ENCODE measurements at places on chromosomes 3 and 15.

DNA sequence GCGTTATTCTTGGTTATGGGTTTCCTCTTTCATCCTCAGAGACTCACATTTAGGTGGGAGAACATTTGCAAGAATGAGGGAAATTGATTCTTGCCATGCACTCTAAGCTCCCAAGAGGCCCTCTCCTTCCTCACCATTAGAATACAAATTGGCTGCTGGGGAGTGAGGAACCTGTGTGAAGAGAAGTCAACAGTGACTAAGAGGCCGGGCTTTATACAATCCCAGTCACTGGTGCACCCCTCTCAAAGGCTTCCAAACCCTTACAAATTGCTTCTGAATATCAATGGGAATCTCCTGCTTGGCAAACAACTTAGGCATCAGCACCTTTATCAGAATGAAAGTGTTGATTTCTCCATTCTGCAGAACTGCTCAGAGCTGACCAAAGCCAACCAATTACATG, 16.5 kb upstream of the RGMA start:
- no peak for DNase-seq

DNA sequence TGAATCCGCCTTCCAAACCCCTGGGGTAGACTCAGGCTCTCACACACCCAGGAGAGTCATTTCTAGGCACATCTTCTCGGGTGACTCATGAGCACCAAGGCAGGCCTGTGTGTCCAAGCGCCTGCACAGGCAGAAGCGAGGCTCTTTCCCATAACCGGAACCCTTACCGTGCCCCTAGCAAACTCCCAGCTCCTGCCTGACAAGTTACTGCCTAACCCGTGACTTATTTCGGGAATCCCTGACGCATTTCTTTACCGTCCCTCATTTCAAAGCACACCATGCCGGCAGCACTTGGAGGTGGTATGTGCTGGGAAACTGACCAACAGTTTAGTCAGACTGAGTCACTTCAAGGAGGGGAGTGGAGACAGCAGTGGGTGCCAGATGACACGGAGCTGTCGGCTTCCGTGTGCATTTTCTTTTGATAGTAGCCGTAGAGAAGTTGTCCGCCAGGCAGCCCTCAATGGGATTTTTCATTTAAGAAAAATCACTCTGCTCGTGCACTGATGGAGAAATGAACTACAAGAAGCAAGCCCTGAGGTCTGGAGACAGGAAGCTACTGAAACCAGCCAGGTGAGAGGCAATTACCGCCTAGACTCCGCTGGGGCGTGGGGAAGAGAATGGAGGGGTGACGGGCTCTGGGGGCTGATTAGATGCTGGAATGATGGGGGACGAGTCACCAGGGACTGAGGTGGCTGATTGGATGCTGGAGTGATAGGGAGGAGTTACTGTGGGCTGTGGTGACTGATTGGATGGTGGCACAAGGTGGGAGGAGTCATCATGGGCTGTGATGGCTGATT, 17.3 kb upstream of the HRH1 start:
- DNase-seq: no peak

DNA sequence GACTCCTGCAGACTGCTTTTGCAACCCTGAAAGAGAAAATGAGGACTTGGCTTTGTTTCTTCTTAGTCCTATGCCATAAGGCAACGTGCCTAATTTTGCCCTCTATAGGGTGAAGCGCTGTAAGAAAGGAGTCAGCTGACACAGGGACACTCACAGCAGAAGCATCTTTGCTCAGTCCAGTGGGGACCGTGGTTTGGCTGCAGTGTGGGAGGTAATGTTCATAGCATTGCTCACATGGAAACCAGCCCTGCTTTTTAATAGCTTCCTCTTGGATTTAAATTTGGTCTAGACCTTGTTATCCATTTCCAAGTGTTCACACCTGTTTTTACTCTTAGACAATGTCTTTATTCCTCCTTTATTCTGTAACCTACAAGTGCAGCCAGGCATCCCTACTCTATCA, 1032.1 kb downstream of the NTRK3 start:
- DNase-seq: no peak

GRCh38 chr3:187802928-187803259, 57.6 kb upstream of the BCL6 start:
- DNase-seq: no peak

DNA sequence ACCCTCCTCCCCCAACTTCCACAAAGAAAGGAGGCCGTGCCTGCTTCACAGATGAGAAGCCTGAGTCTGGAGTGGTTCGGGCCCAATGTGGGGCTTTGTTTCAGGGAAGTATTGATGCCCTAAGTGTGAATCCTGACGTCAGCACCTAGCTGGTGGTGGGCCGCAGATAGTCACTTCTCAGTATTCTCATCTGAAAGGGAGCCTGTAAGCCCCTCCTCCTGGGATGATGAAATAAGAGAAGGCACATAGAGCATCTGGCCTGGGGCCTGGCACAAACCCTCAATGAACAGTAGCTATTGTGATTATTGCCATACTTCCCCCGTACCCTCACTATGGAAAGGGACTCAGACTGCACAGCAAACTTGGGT, 24.8 kb downstream of the LINGO1 start:
- no peak for DNase-seq

GRCh38 chr3:65914740-65915367, 123.9 kb downstream of the MAGI1 start:
- DNase-seq: no peak

- DNase-seq: no peak
Measured at GRCh38 chr3:191343115-191343514, 12.8 kb upstream of the UTS2B start.

DNA sequence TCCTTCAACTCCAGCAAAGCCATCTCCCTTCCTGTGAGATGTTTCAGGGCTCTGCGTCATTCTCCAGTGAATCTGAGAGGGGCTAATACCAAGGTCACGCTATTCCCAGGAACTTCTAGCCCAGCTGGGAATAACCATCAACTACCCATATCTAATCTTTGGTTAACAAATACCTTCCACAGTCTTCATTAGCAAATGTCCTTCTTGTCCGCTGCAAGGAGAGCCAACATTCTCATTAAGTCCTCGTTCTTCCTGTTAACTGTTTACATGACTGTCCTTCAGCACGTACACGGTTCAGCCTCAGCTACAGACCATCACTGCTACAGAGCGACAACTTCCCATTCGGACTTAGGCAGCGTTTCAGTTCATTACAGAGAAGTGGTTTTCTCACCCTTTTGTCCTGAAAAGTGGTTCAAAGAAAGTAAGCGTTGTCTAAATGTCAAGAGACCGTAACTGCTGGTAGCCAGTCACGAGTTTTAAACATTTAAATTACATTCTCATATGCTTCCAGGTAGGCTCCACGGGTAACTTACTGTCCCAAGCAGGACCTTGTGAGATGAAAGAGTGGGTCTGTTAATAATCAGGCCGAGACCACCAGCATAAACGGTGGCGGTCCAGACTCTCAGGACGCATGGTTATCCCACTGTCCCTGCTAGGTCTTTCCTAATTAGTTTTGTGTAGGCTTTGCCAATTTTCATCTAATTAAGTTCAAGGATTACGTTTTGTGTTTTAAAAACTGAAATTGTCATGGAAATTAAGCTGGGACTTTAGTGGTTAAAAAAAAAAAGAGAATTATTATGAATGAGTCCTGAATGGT, 63.8 kb downstream of the CHSY1 start:
- no peak for DNase-seq

- no peak for DNase-seq
Measured at GRCh38 chr3:3701949-3702348, 97.3 kb upstream of the LRRN1 start.

DNA sequence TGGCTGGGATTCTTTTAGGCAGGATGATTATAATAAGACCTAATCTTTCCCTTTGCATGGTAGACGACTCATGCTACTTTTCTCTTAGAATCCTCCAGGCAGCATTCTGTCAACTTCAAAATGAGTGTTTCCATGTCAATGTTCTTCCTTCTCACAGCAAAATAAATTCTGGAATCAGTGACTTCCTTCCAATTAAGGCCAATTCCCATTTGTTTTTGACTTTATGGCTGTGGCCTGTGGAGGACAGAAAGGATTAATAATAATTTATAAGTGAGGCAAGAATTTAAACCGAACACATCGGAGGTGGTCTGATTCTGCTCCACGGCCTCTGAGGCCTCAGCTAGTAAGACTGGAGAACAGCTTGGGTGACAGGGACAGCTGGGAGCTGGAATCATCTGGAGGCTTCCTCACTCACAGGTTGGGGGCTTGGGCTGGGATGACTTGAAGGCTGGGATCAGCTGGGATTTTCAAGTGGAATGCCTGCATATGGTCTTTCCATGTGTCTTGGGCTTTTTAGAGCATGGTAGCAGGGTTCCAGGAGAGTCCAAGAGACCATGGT, 241.8 kb upstream of the MCTP2 start:
- no peak for DNase-seq

DNA sequence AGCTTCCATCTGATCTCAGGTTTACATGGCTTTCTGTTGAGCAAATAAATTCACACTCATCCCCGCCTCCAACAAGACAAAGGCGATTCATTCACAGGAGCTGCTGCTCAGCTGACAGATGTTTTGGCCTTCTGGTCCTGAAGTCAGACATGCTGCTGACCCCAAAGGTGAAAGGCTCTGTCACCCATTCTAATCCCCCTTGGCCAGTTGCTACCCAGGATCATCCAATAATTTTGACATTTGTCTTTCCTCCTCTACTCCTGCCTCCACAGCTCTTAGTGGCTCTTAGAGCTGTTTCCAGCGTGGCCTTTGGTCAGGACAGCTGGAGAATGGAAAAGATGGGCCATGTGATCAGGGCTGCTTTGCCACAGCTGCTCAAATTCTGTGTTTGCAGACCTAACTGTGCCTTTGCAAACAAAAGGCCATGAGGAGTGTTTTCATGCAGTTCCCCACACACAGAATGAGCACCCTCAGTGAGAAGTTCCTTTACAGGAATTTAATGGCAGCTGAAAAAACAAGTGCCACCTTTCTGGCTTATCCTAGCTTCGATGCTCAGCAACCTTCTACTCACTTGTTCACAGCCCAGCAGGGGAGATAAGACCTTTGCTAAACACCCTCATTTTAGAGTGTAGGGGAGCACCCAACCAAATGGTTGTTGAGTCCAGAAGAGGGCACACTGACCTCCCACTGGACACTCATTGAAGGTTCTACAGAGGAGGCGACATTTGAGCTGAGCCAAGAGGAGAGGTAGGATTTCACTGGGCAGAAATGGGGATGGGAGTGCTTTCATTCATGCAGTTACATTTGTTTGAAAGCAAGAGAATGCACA, 39.0 kb downstream of the CYP19A1 start:
- no peak for DNase-seq

- DNase-seq: no peak
Measured at GRCh38 chr3:181729341-181729869, 17.7 kb downstream of the SOX2 start.

- no peak for DNase-seq
Measured at GRCh38 chr3:106534206-106534605, 665.4 kb upstream of the CBLB start.

GRCh38 chr15:60729850-60730458, 251.0 kb upstream of the ICE2 start:
- no peak for DNase-seq

DNA sequence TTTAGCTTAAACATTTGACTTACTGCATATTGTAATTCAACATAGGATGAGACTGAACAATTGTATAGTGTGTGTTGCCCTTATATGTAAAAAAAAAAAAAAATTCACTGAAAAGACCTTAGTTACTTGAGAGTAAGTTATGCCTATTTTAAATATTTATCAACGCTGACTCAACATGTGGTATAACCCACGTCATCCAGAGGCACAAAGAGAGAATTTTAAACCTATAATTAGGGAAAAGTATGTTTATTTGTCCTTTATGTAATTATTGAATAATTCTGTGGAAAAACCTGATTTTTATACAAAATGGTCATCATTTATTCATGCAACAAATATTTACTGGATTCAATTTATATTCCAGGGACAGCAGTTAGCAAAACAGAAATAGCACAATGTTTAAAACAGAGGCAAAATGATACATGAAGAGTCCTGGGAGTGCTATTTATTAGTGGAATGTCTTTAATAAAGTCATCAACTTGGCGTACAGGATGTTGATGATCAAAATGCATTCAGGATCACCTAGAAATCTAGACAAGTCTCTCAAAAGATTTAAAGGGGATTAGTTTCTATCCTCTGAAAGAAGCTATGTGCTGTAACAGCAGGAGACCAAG, 223.7 kb downstream of the PCCB start:
- no peak for DNase-seq

GRCh38 chr15:52100807-52101442, 11.7 kb downstream of the BCL2L10 start:
- no peak for DNase-seq

DNA sequence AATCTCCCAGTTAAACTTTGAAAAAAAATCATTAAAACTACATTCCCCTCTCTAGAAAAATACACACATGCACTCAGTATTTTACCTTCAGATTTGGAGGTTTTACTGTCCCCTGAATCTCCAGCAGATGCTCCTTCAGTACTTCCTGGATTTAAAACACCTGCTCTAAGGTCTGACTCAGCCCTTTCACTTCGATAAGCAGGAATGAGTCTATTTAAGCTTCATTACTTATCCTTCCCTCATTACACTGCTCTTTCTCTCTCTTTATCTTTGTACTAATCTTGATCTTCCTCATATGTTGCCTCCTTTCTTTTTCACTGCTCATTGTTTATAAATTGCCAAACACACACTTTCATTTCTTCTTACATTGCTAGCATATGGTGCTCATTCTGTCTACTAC, 443.9 kb downstream of the DIPK2A start:
- no peak for DNase-seq

DNA sequence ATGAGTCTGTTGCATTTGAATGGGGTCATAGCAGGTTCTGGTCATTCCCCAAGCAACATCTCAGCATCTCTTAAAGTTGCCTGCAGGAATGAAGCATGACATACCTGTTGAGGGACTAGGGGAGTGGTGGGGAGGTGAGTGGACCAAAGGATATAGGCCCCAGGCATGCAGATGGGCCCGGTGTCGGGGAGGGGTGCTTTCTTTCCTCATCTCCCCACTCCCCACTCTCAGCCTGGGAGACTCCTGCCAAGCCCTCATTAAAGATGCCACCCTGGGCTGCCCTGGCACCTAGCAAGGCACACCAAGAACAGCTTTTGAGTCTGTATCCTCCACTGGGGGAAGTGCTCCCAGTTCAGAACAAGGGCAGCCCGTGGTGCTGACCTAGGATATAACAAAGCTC, 54.2 kb downstream of the GRIP2 start:
- no peak for DNase-seq

DNA sequence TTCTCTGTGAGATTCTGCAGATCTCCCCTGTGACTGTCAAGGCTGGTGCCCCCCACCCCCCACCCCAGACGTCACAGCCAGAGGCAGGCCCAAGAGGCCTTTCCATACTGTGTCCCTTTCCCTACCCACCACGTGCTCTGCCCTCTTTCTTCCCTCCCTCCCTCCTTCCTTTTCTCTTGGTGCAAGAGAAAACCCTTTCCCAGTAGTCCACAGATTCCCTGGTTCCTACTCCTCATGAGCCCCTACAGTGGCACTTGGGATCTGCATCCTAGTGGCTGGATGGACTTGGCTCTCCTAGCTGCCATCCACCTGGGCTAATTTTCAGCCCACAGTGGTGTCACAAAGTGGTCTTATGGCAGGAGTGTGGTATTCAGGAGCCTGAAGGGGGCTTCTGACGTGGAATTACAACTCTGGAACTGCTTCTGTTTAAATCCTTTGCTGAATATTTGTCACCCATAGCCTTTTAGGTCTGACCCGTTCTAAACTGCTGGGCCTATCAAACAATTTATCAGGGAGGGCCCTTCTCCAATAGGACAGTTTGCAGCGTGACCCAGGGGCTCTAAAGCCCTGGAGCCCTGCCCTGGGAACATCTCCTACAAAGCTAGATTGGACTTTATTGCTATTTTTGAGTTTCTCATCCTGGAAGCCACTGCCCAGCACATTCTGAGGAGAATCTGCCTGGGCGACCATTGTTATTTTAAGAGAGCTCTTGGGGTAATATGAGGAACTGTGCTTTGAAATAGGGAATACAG, 35.3 kb downstream of the KLF13 start:
- DNase-seq: no peak

- no peak for DNase-seq
Measured at GRCh38 chr3:123546133-123546755, 38.6 kb downstream of the HACD2 start.

All from central memory CD8-positive, alpha-beta T cell (primary cell).